ENCODE measurements at places on chromosomes 7 and 10.

DNA sequence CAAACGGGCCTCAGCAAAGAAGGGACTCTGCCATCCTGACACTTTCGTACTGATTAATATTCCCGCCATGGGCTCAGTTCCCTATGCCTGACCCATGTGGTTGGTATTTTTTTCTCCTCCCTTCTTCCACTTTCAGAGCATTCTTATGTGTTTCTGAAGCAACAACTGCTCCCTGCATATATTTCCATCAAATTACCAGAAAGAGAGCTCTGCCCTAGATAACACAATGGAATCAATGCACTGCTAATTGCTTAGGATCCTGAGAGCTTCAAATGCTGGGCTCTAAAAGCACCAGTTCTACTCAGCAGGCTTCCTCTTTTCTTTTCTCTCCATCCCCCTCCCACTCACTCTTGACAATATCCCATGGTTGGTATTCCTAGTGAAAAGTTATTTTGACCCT, 5.3 kb downstream of the TECTB start:
- DNase-seq, result no peak

- DNase-seq, result no peak
Observed at GRCh38 chr10:1410032-1410431, 327.3 kb downstream of the ADARB2 start.

DNA sequence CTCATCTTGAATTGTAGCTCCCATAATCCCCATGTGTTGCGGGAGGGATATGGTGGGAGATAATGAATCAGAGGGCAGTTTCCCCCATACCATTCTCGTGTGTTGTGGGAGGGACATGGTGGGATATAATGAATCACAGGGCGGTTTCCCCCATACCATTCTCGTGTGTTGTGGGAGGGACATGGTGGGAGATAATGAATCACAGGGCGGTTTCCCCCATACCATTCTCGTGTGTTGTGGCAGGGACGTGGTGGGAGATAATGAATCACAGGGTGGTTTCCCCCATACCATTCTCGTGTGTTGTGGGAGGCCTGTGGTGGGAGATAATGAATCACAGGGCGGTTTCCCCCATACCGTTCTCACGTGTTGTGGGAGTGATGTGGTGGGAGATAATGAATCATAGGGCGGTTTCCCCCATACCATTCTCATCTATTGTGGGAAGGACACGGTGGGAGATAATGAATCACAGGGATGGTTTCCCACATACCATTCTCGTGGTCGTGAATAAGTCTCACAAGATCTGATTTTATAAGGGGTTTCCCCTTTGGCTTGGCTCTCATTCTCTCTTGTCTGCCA, 271.0 kb downstream of the MAD1L1 start:
- DNase-seq, result no peak

- no peak for DNase-seq
Observed at GRCh38 chr10:43689007-43689491, 40.4 kb upstream of the ZNF32 start.

DNA sequence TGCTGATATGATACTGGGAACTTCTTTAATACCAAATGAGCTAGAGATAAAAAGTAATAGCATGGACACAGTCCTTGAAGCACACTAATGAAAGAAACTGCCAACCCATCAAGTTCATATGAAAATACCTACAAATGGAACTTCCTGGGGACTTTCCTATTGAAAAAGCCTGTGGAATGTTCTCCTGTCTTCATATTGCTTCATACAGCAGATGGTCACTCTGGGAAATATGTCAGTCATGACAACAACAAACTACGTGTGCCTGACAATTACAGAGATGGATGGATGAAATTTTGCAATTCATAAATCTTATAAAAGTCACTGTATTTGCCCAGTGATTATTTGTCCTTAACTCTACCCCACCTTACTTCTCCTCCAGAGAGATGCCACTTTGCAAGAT, 106.6 kb upstream of the COL1A2 start:
- DNase-seq, result no peak

GRCh38 chr10:52539463-52539862, 225.4 kb downstream of the DKK1 start:
- no peak for DNase-seq

GRCh38 chr10:126081841-126082466, 185.6 kb downstream of the FANK1 start:
- DNase-seq, result no peak
